ENCODE measurements at places on chromosomes 5 and 9. TPM values are rescaled to one million over a fixed set of nuclear protein-coding genes. Genes with fewer than 3 reads are reported as not detected.

FOXB2 gene
- not detected for total RNA-seq

SURF4 gene
- total RNA-seq = 54.1 TPM

SPATA31A3 gene
- not detected for total RNA-seq

FYB1 gene
- 1.5 TPM for total RNA-seq

TMEM232 gene
- total RNA-seq = 11.8 TPM

SLC24A2 gene
- 7.6 TPM for total RNA-seq

IL17B gene
- total RNA-seq = not detected

PCDHB7 gene
- 8.9 TPM for total RNA-seq

ROPN1L gene
- 2.0 TPM for total RNA-seq

NDUFS6 gene
- total RNA-seq = 14.5 TPM

GPBP1 gene
- total RNA-seq = 118 TPM

EXD3 gene
- total RNA-seq = 14.0 TPM

EFNA5 gene
- total RNA-seq = 17.0 TPM

GDNF gene
- under 0.01 TPM for total RNA-seq

MYMK gene
- not detected for total RNA-seq

FBLL1 gene
- 30.0 TPM for total RNA-seq

CDH9 gene
- 10.3 TPM for total RNA-seq

C1QTNF2 gene
- 1.7 TPM for total RNA-seq

BRINP1 gene
- 26.1 TPM for total RNA-seq

PGM5 gene
- 3.4 TPM for total RNA-seq

SLC46A2 gene
- total RNA-seq = not detected

OR1J1 gene
- not detected for total RNA-seq

CENPK gene
- total RNA-seq = 5.4 TPM

TPM2 gene
- 12.0 TPM for total RNA-seq

PCDHGA9 gene
- 12.8 TPM for total RNA-seq

ACOT12 gene
- 0.98 TPM for total RNA-seq

SLC36A3 gene
- total RNA-seq = not detected

WHRN gene
- 0.98 TPM for total RNA-seq

GABBR2 gene
- total RNA-seq = 47.2 TPM

MEGF10 gene
- total RNA-seq = 19.7 TPM

NFX1 gene
- total RNA-seq = 18.4 TPM

FOXD1 gene
- total RNA-seq = 0.98 TPM

FCN2 gene
- total RNA-seq = not detected

PTTG1 gene
- total RNA-seq = 14.8 TPM

NIPAL4 gene
- total RNA-seq = not detected
